ENCODE measurements at places on chromosomes 7 and 10.

DNA sequence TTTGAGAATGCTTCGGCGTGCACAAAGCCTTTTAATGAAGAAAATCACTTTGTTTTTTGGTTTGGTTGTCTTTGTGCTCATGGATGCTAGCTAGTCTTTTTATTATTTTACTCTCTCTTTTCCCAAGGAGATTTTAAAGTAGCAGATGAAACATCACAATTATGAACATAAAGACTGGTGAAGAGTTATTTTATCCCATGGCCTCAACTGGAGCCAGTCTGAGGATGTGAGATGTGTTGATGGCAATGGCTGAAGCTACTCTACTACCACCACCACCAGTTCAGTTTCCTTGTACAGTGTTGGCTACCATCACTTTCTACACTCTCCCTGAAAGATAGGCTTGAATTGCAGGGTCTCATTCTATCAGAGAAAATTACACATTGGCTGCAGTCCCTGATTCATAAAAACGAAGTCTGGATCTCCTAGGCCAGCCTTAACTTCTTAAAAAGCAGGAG is 494 bp upstream of the HERC4 start:
- no peak for DNase-seq

DNA sequence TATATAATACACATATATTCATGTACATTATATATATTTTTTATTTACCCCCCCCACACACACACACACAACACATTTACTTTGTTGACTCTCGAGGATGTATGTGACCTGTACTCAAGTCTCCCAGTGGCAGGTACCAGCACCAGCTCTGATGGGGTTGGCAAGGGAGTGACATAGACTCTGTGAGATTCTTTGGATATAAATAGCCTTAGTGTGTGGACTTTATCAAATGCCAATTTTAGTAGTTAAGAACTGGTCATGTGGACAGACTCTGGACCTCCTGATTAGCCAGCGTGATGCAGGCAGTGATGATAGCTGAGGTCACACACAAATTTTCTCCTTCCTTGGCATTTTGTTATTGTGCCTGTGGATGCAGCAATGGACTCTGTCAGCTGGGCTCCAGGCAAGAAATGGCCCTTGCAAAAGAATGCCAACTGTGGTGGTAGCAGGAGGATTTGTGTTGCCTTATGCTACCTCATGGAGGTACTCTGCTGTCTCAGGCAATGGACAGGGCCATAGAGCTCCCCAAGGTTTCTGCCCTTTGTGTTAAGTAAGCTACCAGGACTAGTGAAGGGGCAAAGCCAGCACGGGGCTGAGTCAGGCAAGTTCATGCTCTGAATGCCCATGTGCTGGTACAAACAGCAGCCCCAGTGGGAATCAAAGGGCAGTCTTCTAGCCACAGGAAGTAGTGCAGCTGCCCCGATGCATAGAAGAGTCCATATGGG is 224.6 kb upstream of the ZWINT start:
- DNase-seq, result no peak

DNA sequence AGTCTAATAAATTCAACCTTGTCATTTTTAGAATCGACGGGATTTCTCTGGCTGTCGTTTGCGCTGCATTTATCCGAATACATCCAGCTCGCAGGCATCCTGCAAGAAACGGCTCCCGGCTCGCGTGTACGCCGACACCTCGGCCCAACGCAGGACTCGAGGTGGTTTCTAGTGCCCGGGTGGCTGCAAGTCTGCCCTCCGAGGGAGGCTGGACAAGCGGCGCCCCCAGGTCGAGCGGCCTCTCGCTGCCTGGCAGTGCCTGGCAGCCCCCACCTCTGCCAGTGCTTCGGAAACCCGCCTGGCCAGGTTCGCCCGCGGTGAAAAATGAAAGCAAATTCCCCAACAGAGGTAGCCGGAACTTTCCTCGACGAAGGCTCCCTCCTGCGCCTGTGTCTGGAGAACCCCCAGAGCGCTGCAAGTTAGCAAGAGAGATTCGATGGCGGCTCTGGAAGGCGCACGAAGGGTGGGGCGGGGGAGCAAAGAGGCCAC is 5.7 kb upstream of the ZNF503 start:
- no peak for DNase-seq

DNA sequence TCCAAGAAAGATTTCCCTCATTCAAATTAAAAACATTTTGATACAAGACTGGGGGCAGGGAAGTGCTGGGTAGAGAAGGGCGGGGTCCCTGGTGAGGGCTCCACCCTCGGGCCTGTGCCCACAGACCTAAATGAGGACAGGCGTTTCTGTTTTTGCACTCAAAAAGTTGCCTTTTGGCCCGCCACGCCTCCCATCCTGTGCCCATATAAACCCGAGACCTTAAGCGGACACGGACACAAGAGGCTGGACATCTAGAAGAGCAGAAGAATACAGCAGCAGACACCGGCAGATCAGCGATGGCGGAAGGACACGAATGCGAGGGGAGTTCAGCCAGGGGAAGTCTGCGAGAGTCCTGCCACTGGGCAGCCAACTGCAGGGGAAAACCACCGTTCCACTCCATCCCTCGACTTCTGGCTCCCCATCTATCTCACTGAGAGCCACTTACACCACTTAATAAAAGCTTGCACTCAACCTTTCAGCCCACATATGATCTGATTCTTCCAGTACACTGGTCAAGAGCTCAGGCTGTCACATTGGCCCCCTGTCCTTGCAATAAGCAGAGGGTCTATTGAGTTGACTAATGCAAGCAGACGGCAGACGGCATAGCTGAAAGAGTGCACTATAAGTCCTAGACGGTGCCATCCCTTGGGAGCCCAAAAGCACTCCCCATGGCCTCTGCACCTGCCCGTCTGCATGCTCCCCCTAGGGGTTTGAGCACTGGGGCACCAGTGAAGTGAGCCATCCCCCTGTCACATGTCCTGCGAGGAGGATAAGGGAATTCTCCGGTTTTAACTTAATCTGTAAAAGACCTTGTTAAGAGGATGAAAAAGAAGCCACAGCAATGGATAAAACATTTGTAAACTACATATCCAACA is 181.8 kb upstream of the PRSS1 start:
- no peak for DNase-seq

DNA sequence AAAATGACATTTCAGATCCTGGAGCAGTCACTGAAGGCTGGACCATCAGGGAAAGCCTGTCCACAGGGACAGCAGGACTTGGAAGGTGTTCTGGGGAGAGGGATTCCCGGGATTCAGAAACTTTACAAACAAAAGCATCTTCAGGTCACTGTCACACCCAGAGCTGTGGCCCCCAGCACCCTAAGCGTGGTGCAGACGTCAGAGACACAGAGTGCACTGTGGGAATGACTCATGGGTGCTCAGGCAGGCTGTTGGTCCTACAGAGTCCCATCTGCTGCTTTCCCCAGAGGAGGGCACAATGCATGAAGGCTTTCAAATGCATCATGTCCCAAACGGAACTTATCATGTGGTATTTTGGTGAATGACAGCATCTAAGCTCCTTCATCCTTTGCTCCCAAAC is 13.1 kb upstream of the LRMDA start:
- DNase-seq, result no peak

- no peak for DNase-seq
Measured at GRCh38 chr7:119197877-119198527, 973.5 kb downstream of the ANKRD7 start.

- no peak for DNase-seq
Measured at GRCh38 chr7:78329001-78329655, 530.6 kb downstream of the PHTF2 start.

- peak; percentile 79 for DNase-seq
Measured at GRCh38 chr7:151795168-151795811, 81.6 kb downstream of the PRKAG2 start.

- peak; percentile 55 for DNase-seq
Measured at GRCh38 chr10:71608819-71609768, 110.5 kb downstream of the C10orf105 start.

DNA sequence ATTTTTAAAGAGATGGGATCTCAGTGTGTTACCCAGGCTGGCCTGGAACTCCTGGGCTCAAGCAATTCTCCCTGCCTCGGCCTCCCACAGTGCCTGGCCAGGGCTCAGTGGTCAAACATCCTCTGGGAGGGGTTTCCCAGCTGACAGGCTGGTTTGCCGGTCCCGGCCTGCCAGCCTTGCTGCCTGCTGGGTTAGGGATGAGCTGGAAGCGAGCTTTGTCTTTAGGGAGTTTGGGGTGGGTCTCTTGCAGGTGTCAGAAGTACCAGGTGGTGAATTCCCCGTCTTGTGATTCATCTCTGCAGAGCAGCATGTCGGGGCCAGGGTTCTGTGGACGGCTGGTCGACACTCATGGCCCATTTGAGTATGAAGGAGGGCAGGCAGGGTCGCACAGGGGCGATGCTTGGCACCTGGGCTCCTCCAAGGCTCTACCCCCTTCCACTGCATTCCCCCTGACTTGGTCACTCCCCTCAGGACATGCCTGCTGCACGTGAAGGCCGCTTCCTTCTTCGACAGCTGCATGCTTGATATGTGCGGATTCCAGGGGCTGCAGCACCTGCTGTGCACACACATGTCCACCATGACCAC is 30.3 kb downstream of the ZAN start:
- no peak for DNase-seq

DNA sequence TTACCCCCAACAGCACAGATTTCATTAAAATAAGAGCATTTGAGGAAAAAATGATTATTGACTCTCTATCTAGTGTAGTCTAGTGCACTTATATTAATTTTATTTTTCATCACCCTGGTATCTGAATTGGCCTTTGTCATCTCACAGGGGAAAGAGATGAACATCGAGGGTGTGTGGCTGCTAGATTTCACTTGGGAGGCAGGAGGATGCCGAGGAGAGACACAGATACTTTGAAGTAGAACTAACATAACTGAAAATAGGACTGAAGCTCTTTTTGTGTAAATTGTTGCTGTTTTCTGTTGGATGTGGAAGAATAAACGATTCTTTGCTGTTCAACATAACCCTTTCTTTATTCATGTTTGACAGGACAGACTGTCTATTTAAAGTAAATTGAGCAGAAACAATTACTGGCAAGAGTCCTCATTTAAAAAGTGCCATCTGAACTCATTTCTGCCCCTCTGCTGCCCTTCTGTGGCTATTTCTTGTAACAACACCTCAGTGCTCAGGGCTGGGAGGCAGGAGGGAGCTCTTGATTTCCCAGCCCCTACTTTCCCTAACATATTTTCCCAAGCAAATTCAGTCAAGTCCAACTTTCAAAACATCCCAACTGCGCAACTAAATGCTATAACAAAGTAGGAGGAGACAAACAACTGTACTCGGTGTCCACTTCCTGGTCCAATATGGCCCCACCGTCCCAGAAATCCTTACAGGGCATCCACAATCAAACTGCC is 15.6 kb downstream of the LYZL1 start:
- no peak for DNase-seq

DNA sequence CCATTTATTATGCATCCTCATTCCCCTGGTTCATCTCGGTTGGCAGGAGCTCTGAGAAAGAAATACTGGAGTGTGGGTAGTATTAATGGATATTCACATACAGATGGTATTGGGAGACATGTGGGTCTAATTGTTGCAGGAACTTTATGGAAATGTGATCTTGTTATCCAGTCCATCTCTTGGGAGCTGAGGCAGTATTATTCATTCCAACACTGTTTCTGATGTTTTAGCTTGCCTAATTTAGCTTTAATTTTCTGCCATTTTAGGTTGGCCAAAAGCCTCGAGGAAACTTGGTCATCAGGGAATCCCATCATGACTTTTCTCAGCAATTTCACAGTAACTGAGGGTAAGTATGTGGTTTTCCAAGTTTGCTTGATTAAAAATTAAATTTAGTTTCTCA is 125.7 kb downstream of the ABCA13 start:
- no peak for DNase-seq

GRCh38 chr7:87876869-87877234 is 559 bp downstream of the DBF4 start:
- peak; percentile 33 for DNase-seq

GRCh38 chr10:86734207-86734988 is 22.0 kb upstream of the BMPR1A start:
- DNase-seq, result no peak

- DNase-seq, result no peak
Measured at GRCh38 chr7:32263611-32264010, 193.4 kb upstream of the PDE1C start.

DNA sequence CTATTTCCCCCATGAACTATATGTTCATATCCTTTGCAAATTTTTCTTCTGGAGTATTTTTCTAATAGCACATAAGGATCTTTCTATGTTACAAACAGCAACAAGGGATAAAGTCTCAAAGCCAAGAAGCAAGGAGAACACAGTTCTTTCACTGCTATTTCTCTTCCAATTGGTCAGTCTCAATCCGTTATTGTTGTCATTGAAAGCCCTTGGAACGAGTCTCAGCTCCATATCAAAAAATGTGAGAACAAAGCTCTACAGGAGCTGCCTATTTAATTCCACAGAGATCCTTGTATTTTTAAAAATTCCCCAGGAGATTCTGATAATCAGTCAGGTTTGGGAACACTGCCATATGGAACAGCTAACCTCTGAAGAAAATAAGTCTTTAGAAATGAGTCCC is 15.7 kb downstream of the SLC35B4 start:
- no peak for DNase-seq

- DNase-seq, result no peak
Measured at GRCh38 chr10:129755621-129756020, 208.5 kb downstream of the EBF3 start.

GRCh38 chr10:119191881-119192280 is 13.3 kb upstream of the PRDX3 start:
- DNase-seq, result no peak

- no peak for DNase-seq
Measured at GRCh38 chr10:14332903-14333302, 2.2 kb upstream of the FRMD4A start.

GRCh38 chr10:110859206-110859972 is 12.3 kb upstream of the PDCD4 start:
- DNase-seq, result no peak

- DNase-seq, result no peak
Measured at GRCh38 chr7:132242192-132242812, 334.0 kb downstream of the PLXNA4 start.

DNA sequence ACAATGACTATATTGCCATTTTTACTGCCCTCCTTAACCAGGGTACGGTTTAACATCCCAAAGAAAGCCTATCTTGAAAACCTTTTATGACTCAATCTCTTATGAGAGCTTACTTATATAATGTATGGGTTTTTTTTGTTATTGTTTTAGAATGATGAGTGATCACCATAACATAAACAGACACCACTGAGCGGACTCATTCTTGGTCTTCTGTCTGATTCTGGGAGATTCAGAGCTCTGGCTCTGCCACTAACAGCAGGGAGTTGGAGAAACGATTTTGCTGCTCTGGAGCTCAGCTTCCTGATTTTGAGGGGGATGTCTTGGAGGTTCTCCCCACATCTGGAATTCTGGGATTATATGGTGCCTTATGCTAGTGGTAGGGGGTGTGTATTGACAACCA is 244.1 kb downstream of the FRMD4A start:
- DNase-seq, result no peak

Data from activated T-cell treated with anti-CD3 and anti-CD28 coated beads for 48 hours (primary cell).